ENCODE measurements at places on chromosomes 4 and X.

DNA sequence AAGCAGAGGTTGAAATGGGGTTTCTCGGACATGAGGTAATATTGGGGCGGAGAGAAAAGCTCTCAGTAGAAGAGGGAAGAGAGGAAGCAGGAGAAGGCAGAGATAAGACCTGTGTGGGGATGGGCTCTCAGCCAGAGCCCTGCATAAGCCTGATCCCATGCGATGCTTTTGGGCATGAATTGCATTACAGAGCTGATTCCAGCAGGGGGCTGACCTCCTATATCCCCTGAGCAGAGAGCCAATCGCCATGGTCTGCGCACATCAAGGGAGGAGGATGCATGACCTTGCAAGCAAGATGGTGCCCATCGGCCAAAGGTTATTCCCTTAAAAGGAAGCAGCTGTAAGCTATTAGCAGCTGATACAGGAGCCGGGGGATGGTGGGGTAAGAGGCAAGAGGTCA, 7.6 kb downstream of the ANOS1 start:
- peak; percentile 83 for DNase-seq

- no peak for DNase-seq
These were observed 5.4 kb downstream of the UGT2B4 start for GRCh38 chr4:69490271-69490670.

DNA sequence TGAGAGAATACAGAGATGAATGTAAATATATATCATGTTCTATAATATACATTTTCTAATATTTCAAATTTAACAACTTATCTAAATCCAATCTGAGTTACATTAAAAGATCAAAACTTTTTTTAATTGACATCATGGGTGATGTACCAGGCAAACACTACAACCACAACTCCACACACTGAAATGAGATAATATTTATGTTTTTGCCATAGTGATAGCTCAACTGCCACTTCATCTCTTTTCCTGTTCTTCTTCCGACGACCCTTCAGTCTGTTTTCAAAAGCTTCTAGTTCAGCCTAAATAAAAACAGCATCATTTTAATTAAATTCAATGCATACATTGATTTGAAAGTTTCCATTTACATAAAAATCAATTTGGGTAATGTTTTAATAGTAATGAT, 10.2 kb upstream of the CORIN start:
- no peak for DNase-seq

DNA sequence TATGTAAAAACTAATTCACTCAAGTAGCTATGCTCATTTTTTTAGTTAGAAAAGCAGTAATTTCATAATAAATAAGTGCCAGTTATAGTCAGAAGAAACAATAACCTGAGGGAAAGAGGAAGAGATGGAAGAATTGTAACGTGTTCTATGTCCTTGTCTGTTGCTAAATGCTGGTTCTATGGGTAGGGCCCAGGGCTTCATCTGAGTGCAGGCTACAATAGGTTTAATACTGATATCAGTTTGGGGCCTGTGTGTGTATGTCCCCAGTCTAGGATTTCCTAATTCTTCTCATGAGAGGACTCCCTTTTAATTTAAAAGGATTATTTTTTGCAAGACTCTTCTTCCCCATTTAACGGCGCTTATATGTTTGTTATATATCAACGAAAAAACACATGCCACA, 3.3 kb upstream of the EREG start:
- no peak for DNase-seq

DNA sequence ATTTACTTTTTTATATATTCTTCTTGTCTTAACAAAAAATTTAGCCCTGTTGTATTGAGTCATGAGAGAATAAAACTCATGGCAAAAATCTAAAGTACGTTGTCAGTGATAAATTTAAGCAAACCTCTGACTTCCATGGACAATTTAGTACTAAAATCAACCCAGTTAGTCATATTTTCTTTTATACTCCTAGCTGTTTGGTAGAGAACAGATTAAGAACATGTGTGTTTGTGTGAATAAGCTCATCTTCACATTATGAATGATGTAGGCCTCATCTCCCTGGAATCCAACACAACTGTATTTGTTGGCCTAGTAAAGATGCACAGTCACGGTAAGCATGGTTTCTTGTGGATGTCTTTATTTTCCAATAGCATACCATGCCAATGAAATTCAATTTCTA, 40.8 kb upstream of the FAM47B start:
- DNase-seq, result no peak

DNA sequence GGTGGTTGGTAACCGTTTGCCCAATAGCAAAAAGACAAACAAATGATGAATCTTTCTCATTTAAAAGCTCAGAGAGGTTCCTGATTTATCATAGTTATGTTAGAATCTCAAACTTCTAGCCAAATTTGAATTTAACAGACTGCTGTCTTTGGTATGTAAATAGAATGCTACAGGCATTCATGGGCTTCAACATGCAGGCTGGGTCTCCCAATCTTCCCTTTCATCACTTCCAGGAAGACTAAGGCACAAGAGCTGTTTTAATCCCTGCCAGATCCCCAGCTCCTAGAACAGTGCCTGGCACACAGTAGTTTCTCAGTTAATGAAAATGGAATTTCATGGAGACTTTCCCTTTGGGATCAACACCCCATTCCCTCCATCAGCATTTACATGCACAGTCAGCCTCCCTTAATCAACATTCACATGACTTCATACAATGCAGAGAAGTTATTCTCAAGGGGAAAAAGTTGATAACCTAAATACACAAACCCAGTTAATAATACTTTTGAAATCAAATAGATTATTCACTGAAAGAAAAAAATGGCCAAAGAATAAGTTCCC, 107.6 kb upstream of the C1QTNF7 start:
- peak; percentile 28 for DNase-seq

- DNase-seq, result no peak
These were observed 92.0 kb downstream of the PHEX start for GRCh38 chrX:22124098-22124497.

GRCh38 chrX:33892670-33893069, 239.4 kb downstream of the FAM47A start:
- no peak for DNase-seq

DNA sequence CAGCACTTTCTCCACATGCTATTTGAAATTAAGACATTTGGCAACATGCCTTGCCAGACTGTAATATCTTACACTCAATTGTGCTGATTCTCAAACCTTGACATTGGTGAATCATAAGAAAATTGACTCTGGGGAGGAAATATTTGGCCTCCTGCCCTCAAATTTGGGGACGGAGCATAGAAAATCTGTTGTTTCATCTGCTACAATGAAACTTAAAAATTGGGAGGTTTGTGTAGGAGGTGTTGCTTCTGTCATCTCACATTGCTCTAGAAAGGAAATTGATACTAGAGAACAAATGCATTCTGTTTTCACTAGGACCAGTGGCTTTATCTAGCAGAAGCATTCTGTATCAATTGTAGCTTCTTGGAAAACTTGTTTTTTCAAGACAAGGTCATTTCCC, 5.3 kb downstream of the OCRL start:
- no peak for DNase-seq

DNA sequence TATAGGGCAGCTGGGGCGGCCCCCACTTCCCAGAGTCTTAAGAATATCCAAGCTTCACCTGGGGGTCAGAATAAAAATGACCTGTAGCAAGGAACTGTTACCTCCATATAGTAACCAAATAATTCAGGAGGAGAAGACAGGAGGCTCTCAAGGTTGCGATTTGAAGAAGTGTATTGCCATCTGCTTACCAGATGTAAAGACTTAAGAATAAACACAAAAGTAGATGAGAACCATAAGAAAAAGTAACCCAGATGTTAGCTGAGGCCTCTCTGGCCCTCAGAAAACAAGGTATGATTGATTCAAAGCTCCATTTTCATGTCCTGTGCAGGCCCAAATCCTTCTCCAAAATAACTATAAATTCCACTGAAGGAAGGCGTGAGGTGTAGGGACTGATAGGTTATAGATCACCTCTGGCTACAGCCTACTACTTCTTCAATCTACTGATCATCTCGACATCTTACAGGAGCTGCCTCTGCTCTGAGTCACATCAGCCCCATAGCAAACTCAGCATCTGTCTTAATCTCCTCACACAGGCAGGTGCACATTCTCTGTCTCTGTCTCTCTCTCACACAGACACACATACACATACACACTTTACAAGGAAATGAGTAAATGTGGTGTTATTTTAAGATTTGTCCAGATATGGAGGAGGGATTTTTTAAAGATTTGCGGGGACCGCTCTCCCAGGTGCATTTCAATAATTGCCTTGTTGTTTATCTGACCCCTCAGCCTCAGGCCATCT, 193.9 kb upstream of the EDNRA start:
- DNase-seq, result no peak

DNA sequence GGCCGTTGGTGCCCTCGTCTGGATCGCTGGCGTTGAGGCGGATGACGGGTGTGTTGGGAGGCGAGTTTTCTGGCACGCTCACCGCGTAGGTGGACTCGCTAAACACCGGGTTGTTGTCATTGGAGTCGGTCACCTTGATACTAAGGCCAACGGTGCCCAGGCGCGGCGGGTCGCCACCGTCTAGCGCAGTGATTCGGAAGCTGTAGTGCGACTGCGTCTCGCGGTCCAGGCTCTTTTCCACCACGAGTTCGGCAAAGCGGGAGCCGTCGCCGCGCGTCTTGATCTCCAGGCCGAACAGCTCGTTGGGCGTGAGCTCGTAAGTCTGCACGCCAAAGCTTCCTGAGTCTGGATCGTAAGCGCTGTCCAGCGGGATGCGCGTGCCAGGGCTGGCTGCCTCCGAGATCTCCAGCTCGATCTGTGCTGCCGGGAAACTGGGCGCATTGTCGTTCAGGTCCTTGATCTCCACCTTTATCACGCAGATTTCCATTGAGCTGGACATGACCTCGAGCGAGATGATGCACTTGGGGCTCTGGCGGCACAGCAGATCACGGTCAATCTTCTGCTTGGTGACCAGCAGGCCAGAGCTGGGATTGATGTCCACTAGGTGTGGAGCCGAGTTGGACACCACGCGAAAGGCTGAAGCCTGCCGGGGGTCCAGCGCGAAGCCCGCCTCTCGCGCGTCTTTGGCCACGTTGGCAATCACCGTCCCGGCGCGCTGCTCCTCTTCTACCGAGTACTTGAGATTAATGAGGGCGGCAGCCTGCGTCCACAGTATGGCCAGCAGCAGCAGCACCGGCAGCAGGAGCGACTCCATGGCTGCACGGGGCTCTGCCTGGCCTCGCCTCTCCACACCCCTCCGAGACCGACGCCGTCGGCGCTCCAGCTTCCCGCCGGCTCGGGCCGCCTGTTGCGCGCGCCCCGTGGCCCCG, 2.0 kb downstream of the PCDH19 start:
- DNase-seq, result peak; percentile 36

- DNase-seq, result no peak
These were observed 436.1 kb downstream of the PCDH7 start for GRCh38 chr4:31156221-31156620.

DNA sequence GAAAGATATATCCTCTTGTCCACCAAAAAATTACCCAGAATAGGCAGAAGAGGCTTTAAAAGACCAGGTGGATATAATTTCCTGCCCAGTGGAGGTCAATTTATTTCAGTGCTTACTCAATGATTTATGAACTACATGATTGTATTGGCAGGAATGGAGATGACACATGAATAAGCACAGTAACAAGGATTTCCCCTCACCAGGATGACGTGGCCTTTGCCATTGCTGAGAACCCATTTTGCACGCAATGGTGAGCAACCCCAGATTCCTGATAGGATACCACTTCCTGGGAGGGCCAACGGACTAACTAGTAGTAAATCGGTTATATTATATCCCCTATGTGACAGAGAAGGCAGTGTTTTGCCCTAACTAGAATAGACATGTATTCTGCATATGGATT, 11.6 kb upstream of the TTC29 start:
- DNase-seq, result no peak

DNA sequence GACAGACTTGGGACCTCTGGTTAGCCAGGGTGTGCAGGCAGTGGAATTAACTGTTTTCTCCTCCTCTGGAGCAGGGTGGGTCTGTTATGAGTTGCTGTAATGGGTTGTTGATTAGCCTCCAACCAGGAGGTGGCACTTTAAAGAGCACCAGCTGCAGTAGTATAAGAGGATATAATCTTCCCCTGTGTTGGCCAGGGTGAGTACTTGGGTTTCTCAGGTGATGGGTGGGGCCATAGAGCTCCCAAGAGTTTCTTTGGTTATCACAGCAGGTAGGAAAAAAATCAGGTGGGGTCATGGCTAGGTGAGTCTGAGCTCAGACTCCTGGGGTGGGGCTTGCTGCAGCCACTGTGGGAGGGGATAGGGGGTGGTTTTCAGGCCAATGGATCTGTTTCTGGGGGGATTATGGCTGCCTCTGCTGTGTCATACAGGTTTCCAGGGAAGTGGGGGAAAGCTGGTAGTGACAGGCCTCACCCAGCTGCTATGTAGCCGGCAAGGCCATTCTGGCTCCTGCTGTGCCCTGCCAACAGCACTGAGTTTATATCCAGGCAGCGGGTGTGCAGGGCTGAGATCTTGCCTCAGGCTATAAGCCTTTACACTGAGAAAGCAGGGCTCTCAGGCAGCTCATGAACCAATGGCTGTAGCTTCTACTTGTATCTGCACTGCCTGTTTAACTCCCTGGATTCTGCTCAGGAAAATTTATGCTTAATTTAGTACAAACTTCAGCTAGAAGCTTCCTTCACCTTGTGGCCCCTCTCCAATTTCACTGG, 70.1 kb downstream of the CCNG2 start:
- DNase-seq, result no peak

DNA sequence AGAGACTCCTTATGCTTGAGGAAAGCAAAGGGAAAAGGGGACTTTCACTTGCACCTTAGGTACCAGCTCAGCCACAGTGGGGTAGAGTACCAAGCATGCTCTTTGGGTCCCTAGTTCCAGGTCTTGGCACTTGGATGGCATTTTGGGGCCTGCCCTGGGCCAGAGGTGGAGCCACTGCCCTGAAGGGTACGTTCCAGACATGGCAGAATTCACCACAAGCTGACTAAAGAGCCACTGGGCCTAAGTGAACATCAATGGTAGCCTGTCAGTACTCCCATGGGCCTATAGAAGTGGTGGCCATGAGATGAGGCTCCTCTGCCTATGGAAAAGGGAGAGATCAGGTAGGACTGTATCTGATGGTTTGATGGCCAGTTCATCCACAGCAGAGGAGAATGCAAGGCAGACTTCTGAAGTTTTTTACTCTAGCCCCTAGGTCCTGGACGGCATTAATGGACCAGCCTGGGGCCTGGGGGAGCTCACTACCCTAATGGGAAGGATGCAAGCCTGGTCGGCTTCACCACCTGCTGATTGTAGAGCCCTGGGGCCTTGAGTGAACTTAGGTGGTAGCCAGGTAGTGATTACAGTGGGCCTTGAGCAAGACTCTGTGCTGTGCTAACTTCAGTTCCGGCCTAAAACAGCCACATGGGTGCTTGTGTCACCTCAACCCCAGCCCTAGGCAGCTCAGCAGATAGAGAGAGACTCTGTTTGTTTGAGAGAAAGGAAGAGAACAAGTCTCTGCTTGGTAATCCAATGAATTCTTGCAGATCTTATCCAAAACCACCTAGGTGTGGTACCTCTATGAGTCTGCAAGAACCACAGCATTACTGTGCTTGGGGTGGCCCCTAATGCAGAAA, 19.8 kb upstream of the HSFX4 start:
- no peak for DNase-seq

GRCh38 chr4:38365261-38365660, 298.7 kb upstream of the KLF3 start:
- DNase-seq, result no peak

GRCh38 chrX:2261831-2262667, 238.7 kb downstream of the DHRSX start:
- no peak for DNase-seq

Measured in GM23338 (cell line).